ENCODE measurements at places on chromosomes 1 and 21.

DNA sequence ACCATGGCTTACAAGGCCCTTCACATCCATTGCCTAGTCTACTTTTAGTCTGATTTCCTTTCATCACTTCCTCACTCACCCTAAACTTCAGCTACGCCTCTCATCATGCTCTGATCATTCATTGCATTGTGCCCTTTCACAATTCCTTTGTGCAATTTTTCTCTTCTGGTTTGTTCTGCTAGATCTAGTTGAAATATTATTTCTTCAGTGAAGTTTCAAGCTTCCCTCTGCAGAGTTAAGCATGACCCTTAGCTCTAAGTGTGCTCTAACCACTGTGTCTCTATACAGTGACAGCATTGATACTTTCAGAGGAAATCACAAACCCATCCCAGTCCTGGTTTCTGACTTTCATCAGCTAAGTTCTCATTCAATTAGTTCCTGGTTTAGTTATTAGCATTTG, 166.1 kb downstream of the PLA2G4A start:
- no peak for DNase-seq

- DNase-seq: no peak
Measured at GRCh38 chr1:227731696-227732585, 3.2 kb downstream of the JMJD4 start.

DNA sequence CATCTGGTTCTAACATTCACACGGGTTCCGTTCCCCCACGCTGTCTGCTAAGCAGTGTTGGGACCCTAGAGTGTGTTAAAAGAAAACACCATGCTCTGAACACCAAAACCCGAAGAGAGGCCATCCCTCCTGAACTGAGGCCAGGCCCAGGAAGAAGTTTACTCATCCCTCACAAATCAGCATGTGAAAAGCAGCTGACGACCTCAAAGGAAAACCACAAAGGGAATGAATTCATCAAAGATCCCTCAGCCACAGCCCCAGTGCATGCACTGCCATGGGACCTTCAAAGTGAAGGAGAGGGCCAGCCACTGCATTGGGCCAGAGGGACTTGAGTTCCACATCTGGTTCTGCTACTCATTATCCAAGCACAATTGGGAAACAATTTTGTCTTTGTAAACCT, 7.0 kb upstream of the PSEN2 start:
- no peak for DNase-seq

DNA sequence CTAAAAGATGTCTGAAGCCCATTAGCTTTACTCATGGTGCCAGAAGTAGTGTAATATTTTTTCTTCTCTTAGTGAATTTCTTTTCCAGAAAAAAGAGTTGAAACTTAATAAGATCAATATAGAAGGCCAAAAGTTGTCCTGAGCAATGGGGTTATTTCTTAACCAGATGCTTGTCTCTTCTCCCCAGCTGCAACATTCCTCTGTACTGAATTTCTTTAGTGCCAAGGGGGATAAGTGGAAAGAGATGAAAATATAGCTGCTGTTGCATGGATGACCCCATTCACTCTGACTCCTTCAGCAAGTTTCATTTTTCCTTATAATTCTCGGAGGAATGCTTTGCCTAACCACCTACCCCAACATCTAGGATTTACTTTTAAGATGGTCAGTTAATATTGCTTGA, 675.0 kb downstream of the USP25 start:
- no peak for DNase-seq

DNA sequence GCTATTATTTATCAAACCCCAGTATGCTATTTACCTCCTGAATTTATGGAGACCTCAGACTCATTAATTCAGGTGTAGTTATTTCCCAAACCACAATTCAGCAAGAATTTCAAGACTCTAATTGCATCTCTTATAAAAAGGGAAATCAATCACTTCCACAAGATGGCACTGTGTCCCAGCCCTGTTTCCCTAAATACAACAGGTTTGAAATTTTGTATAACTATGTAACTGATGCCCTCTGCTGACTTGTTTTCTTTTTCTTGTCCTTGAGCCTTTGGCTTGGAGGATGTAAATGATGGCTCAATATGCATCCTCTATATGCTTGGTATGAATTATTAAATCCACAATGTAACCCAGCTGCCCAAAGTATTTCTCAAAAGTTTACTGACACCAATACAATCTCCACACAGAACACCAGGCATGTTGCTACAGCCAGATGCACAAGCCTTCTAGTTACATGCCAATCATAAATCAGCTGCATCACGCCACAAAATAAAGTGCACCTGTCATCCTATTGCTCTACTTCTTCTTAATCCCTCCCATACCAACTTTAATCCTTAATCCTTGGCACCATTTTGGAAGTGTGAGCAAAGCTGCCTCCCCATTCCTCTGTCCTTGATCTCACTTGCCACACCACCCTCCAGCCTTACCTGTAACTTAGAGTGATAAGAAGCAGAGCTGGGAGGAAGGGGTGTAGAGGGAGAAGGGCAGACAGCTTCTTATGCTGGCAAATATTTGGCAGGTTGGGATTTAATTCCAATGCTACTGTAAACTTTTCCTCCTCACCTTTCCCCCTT, 9.0 kb downstream of the C1orf105 start:
- DNase-seq: no peak

DNA sequence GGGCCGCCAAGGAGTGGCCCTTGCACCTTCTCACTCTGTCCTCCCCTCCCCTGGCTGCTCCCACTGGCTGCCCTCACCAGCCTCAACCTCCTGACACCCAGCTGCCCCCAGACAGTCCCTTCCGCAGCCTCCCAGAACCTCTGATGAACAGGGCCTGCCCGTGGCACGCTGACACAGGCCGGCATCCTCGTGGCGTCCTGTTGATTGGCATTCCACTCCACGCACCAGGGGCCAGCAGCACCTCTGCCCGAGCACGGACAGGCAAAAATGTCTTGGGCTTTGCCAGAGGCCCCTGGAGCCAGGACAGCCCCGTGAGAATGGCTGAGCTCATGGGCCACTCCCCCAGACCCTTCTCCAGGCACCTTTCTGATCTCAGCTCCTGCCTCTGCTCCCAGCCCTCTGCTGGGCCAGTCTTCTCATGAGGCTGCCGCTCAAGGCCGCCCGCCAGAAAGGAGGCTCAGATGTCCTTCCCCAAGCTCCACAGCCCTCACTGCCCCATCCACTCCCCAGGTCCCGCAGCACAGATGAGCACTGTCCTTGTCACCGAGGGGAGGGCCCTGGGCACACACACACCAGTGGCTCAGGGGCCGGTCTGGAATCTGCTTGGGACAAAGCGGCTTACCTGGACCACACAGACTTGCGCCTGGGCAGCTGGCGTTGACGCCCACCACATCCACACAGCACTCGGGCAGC, 15.8 kb upstream of the RNF223 start:
- no peak for DNase-seq

- DNase-seq: no peak
Measured at GRCh38 chr1:119324198-119324597, 44.4 kb upstream of the HAO2 start.

Data from urinary bladder (tissue), 4 donors.